ENCODE measurements at places on chromosomes 4 and X.

- no peak for DNase-seq
Observed at GRCh38 chr4:168831585-168831918, 178.5 kb downstream of the CBR4 start.

GRCh38 chr4:118762730-118763477 lies 73.0 kb downstream of the SEC24D start:
- DNase-seq, result no peak

- DNase-seq, result no peak
Observed at GRCh38 chr4:122823476-122823875, 3.2 kb upstream of the FGF2 start.

- DNase-seq, result no peak
Observed at GRCh38 chr4:69764311-69764710, 3.9 kb upstream of the SULT1B1 start.

- no peak for DNase-seq
Observed at GRCh38 chr4:18034099-18034498, 12.5 kb upstream of the LCORL start.

- DNase-seq, result no peak
Observed at GRCh38 chr4:165359506-165359905, 19.3 kb upstream of the CPE start.

GRCh38 chr4:41455206-41455605 lies 82.8 kb upstream of the LIMCH1 start:
- peak; percentile 43 for DNase-seq

GRCh38 chr4:100008048-100008447 lies 58.0 kb upstream of the H2AZ1 start:
- DNase-seq, result no peak

GRCh38 chr4:13584481-13584880 lies 40.2 kb upstream of the NKX3-2 start:
- DNase-seq, result no peak

GRCh38 chr4:123649645-123650391 lies 253.2 kb downstream of the SPRY1 start:
- peak; percentile 46 for DNase-seq

- no peak for DNase-seq
Observed at GRCh38 chr4:155639704-155640523, 26.7 kb upstream of the GUCY1A1 start.

DNA sequence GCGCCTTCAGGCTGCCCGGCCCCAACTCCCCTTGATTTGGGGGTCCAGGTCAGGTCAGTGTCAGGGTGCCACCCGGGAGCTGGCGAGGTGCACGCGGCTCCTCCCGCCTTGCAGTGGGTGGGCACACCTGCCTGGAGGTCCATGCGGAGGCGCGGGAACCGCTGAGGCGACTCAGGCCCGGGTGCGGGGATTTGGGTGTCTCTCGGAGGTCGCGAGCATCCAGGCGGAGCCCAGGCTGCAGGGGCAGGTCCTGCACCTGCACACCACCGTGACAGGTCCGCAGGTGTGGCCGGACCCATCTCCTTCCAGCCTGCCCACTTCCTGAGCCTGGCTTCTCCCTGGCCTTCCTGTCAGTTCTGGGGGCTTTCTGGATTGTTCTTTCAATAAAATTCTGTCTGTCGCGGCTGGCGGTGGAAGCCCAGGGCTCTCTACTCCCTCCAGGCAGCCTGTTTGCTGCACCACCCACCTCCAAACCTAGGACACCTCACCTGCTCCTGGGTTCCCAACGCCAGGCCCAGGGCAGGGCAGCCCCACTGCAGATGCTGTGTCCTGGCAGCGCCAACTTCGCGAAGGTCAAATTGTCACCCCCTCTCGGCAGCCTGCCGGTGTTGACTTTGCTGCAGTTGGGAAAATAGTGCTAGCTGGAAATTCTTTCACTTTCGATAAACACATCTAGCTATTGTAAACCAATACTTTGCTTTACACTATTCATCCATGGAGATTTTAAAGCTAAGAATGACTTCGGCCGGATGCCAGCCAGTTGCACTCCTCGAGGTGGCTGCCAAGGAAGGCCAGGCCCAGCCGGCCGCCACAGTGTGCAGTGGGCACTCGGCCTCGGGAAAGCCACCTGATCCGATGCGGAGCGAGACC lies 35.9 kb downstream of the FGFRL1 start:
- DNase-seq, result peak; percentile 41

DNA sequence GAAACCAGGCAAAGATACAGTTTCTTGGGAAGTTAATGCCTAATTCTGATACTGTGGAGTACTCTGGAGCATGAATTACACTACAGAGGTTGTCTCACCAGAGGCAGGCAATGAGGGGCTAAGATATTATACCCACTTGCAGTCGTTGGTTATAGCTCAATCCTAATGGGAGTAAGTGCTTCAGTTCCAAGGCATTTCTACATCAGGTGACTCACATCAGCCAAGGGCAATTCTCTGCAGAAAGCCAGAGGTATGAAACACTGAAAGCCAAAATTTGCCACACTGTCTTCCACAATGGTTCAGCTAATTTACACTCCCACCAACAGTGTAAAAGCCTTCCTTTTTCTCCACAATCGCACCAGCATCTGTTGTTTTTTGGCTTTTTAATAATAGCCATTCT lies 174.0 kb upstream of the IL15 start:
- DNase-seq, result no peak

- peak; percentile 65 for DNase-seq
Observed at GRCh38 chr4:87865960-87866598, 33.3 kb downstream of the MEPE start.

DNA sequence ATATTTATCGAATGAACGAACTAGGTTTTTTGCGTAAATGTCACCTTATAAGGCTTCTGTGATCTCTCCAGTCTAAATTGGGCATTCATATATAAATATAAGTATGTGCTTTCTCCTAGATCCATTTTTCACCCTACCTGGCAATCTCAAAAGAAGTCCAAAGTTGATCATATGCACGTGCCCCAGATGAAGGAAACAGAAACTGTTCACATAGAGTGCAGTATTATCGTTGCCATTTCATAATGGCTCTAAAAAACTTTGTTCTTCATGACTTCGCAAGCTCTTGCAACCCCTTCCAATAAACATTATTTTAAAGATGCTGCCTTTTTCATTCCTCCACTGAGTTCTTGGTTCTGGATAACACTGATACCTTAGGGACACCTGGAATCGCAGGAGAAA lies 708 bp downstream of the INTS12 start:
- no peak for DNase-seq

GRCh38 chrX:19772096-19772821 lies 115.1 kb downstream of the SH3KBP1 start:
- no peak for DNase-seq

DNA sequence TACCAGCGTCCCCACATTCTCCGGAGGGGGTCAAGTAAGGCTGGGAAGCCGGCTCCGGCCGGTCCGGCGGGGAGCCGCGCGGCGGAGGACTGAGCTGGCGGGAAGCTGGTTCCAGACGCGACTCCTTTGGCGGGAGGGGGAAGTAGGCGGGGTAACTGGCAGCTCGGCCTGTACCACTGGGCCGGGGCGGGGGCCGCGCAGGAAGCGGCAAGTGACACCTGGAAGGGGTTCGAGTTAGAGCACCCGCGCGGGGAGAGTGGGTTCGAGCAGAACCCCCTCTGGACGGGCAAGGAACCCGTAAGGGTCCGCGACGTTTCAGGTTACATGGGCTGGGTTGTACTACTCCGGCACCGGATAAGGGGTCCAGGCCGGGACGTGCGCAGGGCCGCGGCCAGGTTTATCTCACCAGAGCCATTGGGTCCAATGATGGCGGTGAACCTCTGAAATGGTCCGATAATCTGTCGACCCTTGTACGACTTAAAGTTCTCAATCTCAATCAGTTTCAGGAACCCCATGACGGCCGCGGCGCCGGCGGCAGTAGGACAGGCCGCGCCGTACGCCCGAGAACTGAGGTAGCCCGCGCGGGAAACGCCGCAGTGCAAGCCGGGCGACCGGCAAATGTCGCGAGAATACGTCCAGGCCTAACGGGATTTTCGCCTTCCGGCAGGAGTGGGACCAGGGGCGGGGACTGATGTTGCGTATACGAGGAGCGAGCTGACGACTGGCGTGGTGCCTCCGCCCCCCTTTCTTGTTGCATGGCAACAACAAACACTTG lies at the start of gene SMC1A:
TSS of gene SMC1A (minus strand) at position 569 of the 775 bp plus-strand sequence. CDS start at position 515, 54 bp downstream.
- DNase-seq, result peak; percentile 98

- no peak for DNase-seq
Observed at GRCh38 chrX:109733613-109734083, 591 bp upstream of the ACSL4 start.

- DNase-seq, result no peak
Observed at GRCh38 chr4:7552466-7552865, 117.7 kb upstream of the PSAPL1 start.

DNA sequence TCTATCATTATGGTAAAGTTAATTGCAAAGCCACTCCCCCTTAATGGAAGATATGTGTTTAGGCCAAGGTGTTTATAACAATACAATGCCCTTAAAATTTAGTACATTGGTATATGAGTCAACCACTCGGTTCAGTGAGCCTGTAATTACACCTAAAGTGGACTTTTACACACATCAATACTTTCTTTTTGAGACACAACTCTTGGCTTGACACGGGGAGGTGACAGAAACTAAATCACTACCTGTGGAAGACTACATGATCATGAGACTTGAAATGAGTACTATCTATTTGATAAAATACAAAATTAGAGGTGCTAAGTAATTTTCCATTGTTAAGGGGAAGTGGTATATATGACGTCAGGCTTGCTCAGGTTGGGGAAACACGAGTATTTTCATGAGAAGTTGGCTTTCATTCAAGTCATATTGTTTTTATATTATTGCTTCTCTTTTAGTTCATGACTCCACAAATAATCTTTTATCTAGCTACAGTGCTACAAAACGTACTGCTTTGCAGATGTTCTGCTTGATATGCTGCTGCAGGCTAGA lies 918.3 kb downstream of the ARAP2 start:
- no peak for DNase-seq

GRCh38 chr4:123364906-123365305 lies 31.7 kb upstream of the SPRY1 start:
- DNase-seq, result no peak

DNA sequence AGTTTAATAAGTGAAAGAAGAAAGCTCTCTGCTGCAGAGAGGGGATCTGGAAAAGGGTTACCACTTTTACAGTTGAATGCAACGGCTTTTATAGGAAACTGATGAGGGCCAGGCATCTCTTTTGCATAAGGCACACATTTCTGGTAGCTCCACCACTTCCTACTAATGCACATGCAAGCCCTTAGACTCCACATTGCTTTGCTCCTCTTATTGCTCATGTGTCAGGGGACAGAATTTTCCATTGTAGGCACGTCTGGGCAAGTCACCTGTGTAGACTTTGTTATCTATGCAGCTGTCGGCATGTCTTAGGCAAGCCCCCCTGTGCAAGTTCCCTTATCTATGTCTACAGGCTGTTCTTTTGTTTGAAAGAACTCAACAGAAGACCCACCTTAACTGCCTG lies 294.6 kb upstream of the STS start:
- DNase-seq, result no peak

- DNase-seq, result no peak
Observed at GRCh38 chrX:17732138-17732783, 5.0 kb upstream of the SCML1 start.

- DNase-seq, result no peak
Observed at GRCh38 chrX:135544338-135544948, 24.0 kb downstream of the INTS6L start.

GRCh38 chrX:115553171-115553570 lies 7.8 kb upstream of the PLS3 start:
- no peak for DNase-seq

- no peak for DNase-seq
Observed at GRCh38 chrX:150770623-150771022, 77.4 kb downstream of the MTMR1 start.

DNA sequence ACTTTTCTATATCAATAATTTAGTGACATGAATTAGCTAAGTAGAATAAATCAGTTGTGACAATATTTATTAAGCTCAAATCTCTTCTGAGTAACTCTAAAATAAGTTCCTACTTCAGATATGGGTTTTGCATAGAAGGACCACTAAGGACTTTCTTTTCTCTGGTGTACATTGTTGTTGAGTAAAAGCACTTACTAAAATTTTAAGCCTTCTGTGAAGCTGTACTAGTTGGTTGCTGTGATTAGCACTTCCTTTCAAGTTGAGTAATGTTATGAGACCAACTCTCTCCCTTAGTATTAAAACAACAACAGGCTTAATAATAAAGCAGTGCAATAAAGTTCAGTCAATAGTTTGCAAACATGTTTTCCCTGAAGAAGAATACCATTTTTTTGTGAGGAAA lies 667.4 kb upstream of the NDST4 start:
- DNase-seq, result no peak

DNA sequence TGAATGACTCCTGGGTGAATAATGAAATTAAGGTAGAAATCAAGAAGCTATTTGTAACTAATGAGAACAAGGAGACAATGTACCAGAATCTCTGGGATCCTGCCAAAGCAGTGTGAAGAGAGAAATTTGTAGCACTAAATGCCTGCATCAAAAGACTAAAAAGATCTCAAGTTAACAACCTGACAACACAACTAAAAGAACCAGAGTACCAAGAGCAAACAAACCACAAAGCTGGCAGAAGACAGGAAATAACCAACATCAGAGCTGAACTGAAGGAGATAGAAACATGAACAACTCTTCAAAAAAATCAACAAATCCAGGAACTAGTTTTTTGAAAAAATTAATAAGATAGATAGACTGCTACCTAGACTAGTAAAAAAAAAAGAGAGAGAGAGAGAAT lies 8.4 kb downstream of the CFAP299 start:
- DNase-seq, result no peak

- DNase-seq, result no peak
Observed at GRCh38 chr4:153433754-153434105, 32.4 kb upstream of the TMEM131L start.

DNA sequence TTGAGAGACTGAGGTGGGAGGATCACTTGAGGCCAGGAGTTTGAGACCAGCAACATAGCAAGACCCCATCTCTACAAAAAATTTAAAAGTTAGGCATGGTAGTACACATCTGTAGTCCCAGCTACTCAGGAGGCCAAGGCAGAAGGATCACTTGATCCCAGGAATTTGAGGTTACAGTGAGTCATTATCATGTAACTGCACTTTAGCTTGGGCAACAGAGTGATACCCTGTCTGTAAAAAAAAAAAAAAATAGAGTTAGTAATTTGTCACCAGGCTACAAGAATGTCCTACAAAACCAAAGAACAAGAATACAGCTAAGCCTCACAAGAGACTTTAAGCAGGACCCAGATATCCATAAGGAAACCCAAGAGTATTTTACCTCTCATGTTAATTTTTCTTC lies 27.0 kb upstream of the RAB28 start:
- DNase-seq, result no peak

- no peak for DNase-seq
Observed at GRCh38 chr4:24991015-24991414, 39.7 kb downstream of the LGI2 start.

DNA sequence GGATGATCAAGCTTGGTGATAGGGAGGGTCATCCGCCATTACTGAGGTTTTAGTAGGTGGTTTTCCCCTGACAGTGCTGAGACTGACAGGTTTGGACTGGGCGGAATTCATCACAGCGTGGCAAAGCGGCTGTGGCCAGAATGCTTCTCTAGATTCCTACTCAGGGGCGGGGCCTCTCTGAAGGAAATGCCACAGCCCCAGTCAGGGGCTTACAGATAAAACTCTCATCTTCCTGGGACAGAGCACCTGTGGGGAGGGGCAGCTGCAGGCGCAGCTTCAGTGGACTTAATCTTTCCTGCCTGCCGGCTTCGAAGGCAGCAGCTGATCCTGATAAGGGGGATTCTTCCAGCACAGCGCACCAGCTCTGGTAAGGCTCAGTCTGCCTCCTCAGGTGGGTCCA lies 316.7 kb downstream of the RPA4 start:
- peak; percentile 72 for DNase-seq

GRCh38 chrX:39262641-39263040 lies 461.4 kb downstream of the MID1IP1 start:
- DNase-seq, result no peak

- no peak for DNase-seq
Observed at GRCh38 chrX:54748626-54749025, 49.4 kb downstream of the ITIH6 start.

Measured in H9 (cell line).